Cardiac septum (tissue), 1 donor: ENCODE measurements at places on chromosomes 1 and 21.

GRCh38 chr1:223456747-223457146 is 63.5 kb downstream of the CCDC185 start:
- no peak for DNase-seq

- no peak for DNase-seq
Observed at GRCh38 chr1:93979718-93980319, 70.6 kb upstream of the GCLM start.

- DNase-seq = no peak
Observed at GRCh38 chr1:213989002-213989855, 1.5 kb downstream of the PROX1 start.

DNA sequence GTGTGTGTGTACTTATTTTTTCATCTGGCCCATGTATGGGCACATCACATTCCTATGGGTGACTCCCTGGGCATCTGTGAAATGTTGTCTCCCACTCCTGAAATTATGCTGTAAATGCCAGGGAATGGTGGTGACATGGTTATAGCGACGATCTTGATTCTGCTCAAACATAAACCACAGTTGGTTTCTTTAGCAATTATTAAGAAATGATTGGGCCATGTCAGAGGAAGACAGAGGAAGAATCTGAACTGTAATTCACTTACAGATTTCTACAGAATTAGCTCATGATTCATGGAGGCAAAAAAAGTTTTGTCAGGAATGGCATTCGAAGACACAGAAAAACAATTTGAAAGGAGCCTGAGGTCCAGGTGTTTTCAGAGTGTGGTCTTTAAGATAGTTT is 25.8 kb upstream of the KCNE1 start:
- no peak for DNase-seq

GRCh38 chr1:185353124-185353523 is 36.1 kb upstream of the IVNS1ABP start:
- DNase-seq = no peak

DNA sequence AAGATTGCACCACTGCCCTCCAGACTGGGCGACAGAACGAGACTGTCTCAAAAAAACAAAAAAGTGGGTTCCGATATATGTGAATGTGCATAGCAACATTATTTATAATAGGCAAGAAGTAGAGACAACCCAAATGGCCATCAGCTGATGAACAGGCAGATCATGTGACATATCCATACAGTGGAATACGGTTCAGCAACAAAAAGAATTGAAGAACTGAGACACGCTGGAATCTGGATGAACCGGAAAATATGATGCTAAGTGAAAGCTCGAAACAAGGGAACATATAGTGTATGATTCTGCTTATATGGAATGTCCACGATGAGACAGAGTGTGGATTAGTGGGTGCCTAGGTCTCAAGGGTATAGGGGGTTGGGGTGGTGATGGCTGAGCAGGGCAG is 28.5 kb upstream of the MORC3 start:
- no peak for DNase-seq

DNA sequence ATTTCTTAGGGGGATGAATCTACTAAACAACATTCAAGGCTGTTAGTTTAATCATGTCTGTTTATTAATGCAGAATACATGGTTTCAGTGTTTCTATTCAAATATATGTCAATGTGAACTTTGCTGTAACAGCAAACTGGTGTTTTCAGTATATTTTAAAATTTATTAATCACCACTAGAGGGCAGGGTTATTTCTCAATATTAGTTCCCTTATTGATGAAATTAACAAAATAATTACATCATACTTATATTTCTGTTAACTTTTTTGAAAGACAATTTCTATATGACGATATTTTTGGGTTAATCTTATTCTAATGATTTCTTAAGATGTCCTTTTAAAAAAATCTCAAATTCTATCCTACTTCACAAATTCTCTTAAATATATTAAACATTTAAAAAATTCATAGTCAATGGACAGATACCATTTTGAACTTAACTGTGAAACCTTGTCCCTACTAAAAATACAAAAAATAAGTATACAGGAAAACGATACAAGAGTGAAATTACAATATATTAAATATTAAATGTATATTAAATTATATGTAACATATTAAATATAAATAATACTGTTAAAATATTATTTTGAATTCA is 1034.1 kb upstream of the PRMT6 start:
- DNase-seq = no peak

GRCh38 chr1:243489681-243490546 is 234.1 kb downstream of the SDCCAG8 start:
- no peak for DNase-seq

- DNase-seq = no peak
Observed at GRCh38 chr1:66012106-66012784, 219.6 kb downstream of the PDE4B start.

GRCh38 chr1:231192620-231193163 is 30.8 kb downstream of the TRIM67 start:
- peak; percentile 76 for DNase-seq

DNA sequence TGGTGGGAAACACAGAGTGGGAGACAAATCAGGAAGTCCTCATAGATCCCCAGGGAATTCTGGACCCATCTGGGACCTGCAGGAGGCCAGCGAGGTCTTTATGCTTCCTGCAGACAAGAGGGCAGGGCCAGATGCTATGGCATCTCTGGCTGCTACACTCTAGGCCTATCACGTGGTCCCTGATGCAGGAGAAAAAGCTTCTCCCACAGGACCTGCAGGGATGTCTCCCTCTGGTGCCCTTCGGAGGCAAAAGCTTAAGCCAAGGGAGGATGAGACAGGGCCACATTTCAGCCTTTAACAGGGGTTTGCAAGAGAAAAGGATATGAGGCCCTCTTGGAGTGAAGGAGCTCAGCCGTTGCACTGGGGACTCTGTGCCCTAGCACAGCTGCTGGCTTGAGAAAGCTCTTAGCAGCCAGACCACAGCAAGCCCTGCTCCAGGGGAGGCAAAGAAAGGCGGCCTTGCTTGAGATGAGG is 243.0 kb downstream of the C1orf94 start:
- no peak for DNase-seq

DNA sequence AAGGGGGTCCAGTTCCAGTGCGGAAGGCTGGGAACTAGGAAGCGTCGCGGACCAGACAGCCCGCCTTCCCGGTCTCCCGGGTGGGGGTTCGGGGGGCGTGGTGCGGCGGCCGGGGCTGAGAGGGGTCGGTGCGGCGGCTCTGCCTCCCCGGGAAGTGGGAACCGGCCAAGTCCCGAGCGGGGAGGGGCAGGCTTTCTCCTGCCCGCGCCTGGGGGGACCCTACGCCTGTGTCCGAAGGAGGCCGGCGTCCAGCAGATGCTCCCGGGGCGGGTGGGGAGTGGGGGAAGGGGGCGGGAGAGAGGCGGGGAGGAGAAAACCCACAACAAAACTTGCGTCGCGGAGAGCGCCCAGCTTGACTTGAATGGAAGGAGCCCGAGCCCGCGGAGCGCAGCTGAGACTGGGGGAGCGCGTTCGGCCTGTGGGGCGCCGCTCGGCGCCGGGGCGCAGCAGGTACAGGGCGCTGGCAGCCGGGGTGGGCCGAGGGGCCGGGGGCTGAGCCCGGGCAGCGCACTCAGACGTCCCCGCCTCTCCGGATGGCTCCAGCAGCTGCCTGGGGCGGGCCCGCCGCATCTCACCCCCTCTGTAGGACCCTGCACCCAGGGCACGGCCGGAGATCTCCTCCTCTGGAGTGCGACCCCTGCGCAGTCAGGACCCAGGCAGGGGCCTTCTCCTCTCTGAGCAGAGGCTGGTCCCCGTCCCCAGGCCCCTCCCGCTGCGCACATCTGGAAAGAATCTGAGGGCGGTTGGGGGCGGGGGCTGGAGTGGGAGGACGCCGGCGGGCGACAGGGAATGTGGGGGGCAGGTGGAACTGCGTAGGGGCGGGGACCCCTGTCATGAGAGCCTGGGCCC is at the start of gene PODN:
PODN (plus strand) TSS at position 355 of the 849 bp plus-strand sequence. CDS start 7,643 bp downstream, outside the sequence.
- DNase-seq = peak; percentile 71

DNA sequence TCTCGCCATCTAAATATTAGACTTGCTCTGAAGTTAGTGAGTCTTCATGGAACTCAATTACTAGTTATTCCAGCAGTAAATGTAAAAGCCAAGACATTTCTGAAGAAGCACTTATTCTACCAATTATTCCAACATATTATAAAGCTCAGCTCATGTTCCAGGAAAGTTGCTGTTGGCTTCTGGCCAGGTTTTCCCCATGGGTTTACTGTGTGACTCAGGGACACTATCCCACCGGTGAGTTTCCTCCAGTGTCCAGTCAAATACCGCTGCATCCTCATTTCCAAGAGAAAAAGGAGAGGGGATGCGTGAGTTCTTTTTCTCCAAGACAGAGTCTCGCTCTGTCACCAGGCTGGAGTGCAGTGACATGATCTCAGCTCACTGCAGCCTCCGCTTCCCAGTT is 9.2 kb upstream of the HHIPL2 start:
- DNase-seq = no peak

- no peak for DNase-seq
Observed at GRCh38 chr21:15732290-15732995, 2.7 kb downstream of the USP25 start.

GRCh38 chr1:5394111-5394510 is 598.1 kb downstream of the NPHP4 start:
- DNase-seq = no peak

DNA sequence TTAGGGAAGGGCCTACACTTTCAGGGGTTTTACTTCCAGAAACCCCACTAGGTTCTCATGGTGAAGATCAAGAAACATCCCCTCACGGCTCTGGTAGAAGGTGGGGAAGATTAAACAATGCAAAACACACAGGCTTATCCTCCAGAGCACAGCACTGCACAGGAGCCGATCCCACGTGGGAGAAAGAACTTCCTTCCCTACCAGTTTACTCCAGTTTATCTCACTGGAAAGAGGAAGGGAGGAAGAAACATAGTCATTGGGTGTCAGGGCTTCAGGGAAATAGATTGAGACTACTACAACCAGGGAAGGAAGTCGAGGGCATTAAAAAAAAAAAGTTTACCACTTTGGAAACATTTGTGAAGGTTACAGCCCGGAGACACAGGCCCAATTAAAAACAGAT is 164.4 kb downstream of the NTPCR start:
- DNase-seq = no peak

- DNase-seq = no peak
Observed at GRCh38 chr1:219806642-219807041, 121.7 kb downstream of the SLC30A10 start.

DNA sequence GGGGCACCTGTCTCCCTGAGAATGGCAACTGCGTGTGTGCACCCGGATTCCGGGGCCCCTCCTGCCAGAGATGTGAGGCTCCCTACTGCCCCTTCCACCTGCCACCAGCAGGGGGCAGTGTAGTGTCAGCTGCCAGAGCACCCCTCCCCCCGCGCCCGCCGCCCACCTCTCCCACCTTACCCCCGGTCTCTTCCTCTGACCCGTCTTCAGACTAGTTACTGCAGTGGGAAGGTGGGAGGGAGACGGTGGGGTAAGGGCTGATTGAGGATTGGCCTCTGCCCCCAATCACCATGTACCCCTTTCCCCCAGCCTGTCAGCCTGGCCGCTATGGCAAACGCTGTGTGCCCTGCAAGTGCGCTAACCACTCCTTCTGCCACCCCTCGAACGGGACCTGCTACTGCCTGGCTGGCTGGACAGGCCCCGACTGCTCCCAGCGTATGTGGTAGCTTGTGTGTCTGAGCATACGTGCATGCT is 10.1 kb upstream of the LRRC71 start:
- DNase-seq = no peak
